HFFc6 (cell line): ENCODE measurements at places on chromosomes 7 and 10.

DNA sequence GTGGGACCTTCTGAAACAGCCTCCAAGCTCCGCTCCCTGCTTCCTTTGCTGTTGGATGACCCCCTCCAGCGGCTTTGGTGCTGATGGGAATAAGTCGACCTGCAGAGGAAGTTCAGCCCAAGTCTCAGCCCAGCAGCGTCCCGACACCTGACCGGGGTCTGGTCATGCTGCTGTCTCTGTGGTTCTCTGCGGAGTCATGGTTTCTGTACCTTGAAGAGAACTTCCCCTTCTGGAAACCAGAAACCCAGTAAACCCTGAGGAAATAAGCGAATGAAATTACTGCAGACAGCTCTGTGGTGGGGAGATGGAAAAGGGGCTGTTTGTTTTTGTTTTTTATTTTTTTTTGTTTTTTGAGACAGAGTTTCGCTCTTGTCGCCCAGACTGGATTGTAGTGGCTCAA is 18.3 kb upstream of the ZNF12 start:
- no peak for DNase-seq

DNA sequence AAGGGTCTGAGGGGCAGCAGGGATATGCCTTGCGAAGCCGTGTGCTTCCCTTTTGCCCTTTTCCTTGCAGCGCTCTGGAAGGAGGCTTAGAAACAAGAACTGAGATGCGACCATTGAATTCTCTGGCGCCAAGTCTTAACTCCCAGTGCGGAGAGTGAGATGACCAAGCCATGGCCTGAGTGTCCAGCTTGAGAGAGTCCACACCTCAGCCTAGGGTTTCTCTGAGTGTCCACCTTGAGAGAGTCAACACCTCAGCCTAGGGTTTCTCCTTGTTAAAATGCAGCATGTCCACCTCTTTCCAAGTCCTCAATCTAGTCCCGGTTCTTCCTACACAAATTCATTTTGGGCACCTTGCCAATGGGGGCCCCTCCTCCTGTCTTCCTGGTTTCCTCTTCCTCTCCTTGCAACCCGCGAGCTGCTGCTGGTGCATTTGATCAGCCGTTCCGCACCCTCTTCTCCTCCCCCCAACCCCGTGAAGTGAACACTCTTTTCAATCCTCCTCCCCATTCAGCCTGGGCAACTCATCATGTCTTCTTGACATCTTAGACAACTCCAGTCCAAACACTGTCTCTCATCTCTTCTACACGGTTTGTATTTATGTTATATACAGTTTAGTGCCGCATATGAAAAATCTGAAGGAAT is 178.2 kb upstream of the PITRM1 start:
- DNase-seq, result no peak

- DNase-seq, result no peak
Measured at GRCh38 chr7:4115941-4116610, 566.0 kb upstream of the FOXK1 start.

GRCh38 chr7:99232082-99232770 is 24.3 kb upstream of the KPNA7 start:
- DNase-seq, result no peak

DNA sequence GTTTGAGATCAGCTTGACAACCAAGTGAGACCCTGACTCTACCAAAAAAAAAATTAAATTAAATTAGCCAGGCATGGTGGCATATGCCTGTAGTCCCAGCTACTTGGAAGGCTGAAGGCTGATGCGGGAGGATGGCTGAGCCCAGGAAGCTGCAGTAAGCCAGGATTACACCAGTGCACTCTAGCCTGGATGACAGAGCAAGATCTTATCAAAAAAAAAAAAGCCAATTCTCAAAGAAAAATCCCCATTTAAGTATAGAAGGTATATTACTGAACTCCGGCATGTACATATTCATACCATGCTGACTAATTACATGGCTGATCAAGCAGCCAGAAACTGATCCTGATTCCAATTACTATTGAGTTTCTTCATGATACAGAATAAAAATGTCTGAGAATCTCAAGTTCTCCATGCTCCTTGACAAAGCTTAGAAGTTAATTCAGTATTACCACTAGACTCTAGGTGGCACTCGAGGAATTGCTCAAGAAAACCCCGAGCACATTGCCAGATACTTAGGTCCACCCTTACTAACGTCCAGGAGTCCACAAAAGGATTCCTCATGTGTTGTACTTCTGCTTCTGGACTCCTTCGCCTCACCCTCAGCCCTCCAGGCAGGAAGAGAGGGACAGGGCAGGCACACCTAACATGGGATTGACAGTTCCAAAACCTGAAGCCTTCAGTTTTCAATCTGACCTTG is 148.9 kb downstream of the PARD3 start:
- peak; percentile 89 for DNase-seq

- DNase-seq, result no peak
Measured at GRCh38 chr7:106765727-106766355, 99.2 kb upstream of the PIK3CG start.

GRCh38 chr10:122254831-122255230 is 16.3 kb upstream of the BTBD16 start:
- DNase-seq, result no peak

DNA sequence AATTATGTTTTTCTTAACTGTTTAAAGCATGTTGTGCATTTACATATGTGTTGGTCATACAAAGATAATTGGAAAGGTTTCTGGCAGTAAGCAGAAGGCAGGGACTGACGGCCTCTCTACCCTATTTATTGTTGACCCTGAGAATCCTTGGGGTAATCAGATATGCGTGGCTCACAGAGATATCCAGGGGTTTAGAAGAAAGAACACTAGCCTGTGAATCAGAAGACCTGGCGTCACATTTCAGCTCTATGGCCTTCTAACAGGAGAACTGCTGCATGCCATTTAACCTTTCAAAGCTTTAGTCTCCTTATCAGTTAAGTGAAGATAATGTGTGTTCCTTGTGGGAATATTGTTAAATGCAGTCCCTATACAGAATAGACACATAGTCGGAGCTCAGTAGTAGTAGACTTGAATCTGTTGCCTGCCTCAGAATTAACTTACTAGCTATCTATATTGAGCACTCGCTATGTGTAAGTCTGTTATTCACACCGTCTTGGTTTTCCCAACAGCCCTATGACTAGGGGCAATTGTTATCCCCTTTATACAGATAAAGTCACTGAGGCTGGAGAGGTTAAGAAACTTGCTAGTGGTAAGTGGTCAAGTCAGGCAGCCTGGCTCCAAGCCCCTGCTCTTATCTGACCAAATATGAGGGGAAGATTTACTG is 129.6 kb upstream of the ANKRD1 start:
- no peak for DNase-seq
